ENCODE measurements at places on chromosomes 16 and 17.

DNA sequence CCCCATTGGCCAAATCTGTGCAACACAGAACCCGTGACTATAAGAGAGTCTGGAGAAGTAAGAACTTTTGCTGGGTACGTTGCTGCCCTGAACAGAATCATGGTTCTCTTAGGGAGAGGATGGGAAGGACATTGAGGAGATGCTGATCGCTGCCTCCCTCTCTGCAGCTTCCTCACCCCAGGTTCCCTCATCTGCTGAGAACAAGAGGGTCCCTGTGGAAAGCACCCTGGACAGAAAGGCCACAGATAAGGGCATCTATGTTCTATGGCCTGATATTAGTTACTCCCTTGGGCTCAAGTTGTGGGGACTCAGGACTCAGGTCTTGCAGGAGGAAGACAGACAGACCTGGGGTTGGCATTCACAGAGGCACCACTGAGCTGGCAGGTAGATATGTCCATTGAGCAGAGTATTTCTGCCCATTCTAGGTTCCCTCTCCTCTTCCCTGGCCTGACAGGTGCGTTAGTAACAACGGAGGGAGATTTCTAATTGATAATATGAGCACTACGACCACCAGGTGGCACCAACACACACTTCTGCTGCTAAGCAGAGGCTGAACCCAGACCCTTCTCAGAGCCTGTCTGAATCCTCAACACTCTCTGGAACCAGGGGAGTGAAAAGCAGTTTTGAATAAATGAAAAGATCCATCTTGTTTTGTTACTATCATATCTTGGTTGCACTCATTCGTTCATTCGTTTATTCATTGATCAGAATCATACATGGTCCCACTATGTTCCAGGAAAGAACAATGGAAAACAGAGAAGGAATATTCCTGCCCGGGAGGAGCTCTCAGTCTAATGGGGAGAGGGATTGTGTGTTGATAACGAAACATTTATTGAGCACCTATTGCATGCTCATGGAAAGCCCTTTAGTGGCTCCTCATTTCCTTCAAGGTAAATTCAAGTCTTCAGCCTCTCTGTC is 56.4 kb downstream of the SLC6A2 start:
- DNase-seq, result peak; percentile 25

GRCh38 chr16:65548470-65548869 is 426.6 kb upstream of the CDH11 start:
- DNase-seq, result no peak

GRCh38 chr17:45965812-45966211 is 33.2 kb upstream of the STH start:
- DNase-seq, result no peak

GRCh38 chr16:66902648-66903543 is 15.8 kb downstream of the CDH16 start:
- peak; percentile 6 for DNase-seq

GRCh38 chr17:16327018-16327417 is 26.3 kb downstream of the CENPV start:
- no peak for DNase-seq

- DNase-seq, result no peak
Measured at GRCh38 chr17:29840884-29841283, 89.1 kb downstream of the SSH2 start.
